T-helper 1 cell (primary cell): ENCODE measurements at places on chromosomes 2 and 18.

- no peak for DNase-seq
These were observed 109.1 kb downstream of the TMEM17 start for GRCh38 chr2:62396880-62397279.

DNA sequence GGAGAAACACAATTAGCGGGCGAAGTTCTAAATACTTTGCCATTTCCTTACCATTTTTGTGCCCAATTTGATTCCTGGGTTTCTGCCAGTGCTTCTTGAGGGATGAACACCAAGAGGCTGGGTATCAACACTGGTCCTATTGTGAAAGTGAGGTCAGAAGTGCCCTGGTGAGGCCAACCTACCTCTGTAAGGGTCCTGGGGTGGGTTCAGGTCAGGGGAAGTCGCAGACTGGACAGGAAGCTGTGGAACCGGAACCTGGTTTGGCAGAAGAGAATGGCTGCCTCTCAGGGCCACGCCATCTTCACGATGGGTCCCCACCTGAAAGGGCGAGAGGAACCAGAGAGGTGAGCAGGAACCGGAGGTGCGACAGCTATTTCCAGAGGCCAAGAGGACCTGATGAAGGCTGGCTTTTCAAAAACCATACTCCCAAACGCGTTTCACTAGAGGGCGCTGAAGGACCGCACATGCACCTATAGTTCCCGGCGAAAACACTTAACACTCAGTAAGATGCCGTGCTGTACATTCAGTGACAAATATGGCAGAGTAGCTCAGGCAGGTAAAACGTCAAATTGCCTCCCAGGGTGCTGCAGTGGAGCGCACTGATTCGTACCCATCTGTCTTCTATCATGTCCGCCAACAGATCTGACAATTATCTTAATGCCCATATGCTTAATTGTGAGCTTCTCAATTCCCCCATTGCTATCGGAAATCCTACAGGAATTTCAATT, 275.3 kb upstream of the CCDC68 start:
- DNase-seq = no peak

DNA sequence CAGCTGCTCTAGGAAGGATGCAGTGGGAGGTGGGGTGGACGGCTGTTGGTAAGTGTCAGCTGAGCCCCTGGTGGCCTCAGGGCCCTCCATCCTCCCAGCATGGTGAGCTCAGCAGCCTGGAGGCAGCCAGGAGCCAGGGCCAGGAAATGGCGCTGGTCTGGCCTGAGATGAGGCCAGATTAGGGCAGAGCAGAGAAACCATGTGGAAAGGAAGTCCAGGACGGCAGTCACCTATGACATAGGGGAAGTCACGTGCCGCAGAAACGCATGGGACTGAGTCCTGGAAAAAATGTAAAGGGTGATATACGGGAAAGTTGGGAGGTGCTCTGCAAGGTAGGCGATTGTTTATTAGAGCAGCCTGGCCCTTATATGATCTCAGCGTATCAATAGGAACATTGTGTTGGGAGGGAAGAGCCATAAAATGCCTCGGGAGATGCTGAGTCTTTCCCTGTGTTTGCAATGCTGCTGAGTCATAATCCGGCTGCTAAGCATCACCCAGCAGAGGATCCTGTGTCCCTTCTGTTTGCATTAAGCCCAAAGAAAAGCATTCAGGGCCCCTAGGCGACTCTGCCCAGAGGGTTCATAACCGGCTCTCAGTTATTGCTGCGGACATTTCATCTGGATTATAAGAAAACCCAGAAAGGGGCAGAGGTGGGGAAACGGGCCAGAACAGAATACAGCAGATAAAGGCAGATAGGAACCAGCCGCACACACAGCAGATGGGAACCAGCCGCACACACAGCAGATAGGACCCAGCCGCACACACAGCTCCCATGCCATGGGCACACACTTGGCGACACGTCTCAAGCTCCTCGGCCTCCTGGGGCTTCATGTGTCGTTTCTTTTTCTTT, 30.3 kb upstream of the B3GNT7 start:
- DNase-seq = no peak

DNA sequence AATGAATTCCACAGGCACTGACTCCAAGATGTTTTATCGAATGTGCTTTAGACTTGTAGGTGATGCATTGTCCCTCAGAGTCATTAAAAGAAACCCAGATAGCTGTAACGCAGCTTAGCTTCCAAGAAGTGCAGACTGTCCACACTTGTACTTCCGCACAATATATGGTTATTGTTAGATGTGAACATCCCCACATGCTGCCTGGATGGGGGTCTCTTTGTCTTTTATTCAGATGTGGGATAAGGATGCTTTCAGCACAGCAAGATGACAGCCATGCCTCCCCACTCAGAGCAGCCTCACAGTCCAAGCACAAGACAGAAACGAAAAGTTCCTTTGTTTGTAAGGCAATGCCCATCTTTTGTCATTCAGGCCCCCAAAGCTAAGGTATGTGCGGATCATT, 416.6 kb downstream of the HRH4 start:
- no peak for DNase-seq

- no peak for DNase-seq
These were observed 142.9 kb downstream of the ASB1 start for GRCh38 chr2:238569507-238570195.
